ENCODE measurements at places on chromosomes 6 and 20.

DNA sequence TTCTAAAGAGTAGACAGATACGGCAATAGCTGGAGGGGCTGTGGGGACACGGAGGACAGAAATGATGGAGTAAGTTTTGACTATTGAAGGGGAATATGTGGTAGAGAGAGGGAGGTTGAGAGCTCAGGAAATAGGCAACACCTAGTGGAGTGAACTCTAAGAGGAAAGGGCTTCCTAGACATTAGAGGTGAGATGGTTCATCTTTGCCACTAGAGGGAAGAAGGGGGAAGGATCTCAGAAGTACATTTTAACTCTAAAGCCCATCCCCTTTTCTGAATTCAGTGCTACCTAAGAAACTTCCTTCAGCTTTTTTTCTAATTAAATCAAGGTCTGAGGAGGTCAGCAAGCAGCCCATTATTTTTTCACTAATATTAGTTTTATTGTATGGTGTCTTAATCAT lies 689.4 kb upstream of the MAP3K7 start:
- DNase-seq = no peak

- peak; percentile 39 for DNase-seq
Measured at GRCh38 chr20:1472556-1473245, 6.1 kb upstream of the NSFL1C start.

DNA sequence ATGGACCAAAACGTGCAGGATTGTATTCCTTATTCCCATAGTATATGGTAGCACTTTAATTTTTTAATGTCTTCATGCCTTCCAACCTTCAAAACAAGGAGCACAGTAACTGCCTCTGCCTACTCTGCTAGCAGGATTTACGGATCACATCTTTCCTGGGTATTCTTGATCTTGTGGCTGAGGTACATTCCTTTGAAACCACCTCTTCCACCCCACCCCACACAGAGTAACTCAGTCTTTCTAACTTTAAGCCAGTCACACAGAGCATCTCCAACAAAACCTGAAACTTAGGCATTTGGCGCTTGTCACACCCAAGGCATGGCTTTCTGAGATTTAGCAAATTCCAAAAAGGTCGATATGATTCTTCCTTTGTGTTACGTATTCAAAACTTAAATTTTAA lies 2.3 kb upstream of the ID4 start:
- DNase-seq = no peak

DNA sequence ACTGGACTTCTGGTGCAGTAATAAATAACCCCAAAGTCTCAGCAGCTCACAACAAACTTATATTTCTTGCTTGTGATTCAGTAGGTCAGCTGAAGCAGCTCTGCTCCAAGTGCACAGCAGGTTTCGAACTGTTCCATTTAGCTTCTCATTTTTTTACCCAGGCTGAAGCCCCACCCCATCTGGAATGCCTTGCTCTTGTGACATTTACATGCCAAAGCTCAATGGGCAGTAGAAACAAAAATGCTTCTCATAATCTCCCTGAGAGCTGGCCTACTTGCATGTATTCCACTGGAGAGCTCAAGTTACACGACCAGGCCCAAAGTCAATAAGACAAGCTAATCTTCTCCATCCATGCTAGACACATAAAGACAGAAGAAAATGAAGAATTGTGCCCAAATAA lies 165.2 kb downstream of the HAO1 start:
- no peak for DNase-seq

GRCh38 chr20:40571639-40572038 lies 117.4 kb downstream of the MAFB start:
- DNase-seq = no peak

GRCh38 chr6:16939351-16939750 lies 162.5 kb upstream of the STMND1 start:
- DNase-seq = no peak

DNA sequence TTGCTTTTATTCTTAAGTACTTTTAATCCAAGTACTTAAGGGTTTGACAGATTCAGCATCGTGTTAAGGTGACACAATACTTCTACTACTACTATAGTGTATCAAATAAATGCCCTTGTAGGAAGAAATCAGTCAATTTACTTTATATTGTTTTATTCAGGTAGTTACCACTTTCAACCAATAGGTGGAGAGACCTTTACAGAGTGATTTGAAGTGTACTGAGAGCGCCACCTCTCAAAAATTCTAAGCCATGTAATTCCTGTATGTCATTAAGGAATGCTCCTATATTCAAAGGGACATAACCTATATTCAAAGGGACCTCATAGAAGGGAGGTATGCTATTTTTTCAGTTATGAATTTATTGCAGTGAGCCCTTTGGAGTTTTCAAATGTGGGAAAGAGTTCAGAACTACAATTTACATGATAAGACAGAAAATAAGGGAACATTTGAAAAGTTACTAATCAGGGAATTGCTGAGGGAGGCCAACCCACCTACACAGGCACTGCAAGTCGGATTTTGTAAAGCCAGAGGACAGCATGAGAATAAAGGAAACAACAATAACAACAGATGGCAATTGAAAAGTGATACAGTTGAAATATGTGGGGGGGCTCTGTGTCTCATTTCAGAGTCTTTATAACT lies 955.6 kb downstream of the TBC1D32 start:
- no peak for DNase-seq

DNA sequence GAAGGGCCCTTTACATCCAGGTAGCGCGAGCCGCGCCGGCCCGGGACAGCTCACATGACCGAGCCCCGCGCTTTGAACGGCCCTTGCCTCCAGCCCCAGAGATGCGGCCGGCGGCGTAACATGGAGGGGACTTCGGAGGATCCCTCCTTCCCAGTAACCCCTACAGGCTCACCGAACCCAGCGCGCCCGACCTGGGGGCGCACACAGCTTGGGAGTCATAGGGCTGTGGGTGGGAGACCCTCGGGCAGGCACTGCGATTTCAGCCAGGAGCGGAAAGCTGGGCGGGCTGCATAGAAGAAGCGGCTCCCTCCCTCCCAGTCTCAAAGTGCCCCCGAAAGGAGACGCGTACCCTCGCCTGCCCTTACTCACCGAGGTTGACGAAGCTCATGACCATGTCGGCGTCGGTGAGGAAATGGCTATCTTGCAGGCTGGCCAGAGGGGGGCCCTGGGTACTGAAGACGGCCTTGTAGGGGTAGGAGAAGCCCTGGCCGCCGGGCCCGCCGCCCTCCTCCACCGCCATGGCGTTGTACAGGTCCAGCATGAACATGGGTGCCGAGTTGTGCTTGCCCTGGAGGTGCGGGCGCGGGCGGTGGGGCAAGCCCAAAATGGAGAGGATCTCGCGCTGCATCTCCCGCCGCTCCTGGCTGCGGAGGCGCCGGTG lies 975 bp downstream of the BMP7 start:
- no peak for DNase-seq

GRCh38 chr20:48875914-48876240 lies 45.6 kb upstream of the ARFGEF2 start:
- DNase-seq = peak; percentile 18

GRCh38 chr6:76481101-76481500 lies 408.6 kb upstream of the IMPG1 start:
- no peak for DNase-seq

DNA sequence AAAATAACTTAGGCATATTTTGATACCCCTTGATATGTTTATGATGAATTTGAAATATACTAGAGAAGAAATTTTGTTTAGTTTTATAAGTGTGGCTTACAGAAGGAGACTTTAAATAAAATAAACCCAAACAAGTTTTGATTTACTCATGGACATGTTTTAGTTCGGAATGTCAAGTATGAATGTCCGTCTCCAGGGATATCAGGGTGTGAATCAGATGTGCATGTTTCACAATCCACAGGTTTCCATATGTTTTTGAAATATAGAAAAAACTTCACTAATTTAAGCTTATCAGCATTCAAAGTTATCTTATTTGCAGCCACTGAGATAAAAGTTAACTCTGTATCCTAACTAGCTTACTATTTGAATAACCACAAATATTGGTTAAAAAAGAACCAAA lies 51.5 kb downstream of the PLCB1 start:
- DNase-seq = no peak

DNA sequence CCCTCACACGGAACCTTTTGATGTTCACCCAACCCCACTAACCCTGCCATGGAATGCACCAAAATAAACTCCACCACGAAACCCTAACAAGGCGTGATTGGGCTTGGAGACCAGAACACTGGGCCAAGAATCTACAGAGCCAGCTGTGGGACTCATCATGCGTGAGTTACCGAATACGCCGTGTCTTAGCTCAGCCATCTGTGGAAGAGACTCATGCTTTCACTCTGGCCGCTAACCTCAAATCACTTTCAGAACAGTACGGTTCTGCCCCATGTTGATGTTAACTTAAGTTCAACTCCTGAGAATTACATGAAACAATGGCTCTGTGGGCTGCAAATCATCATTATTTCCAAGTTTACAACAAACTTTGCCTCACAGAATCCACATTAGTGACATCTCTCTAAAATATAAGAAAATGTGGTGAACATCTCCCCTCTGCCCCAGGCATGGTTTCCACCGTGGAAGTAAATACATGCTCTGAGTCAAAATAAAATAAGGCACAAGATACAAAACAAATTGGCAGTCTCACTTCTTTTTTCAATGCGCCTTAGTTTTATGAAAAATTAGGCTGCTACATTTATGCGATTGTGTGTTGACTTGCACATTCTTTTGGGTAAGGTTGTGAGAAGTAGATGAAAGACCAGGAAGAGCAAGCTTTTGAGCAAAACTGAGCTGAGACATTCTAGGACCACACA lies 308.9 kb upstream of the EXOC2 start:
- no peak for DNase-seq

GRCh38 chr20:33852626-33853506 lies 41.7 kb downstream of the CHMP4B start:
- DNase-seq = no peak

DNA sequence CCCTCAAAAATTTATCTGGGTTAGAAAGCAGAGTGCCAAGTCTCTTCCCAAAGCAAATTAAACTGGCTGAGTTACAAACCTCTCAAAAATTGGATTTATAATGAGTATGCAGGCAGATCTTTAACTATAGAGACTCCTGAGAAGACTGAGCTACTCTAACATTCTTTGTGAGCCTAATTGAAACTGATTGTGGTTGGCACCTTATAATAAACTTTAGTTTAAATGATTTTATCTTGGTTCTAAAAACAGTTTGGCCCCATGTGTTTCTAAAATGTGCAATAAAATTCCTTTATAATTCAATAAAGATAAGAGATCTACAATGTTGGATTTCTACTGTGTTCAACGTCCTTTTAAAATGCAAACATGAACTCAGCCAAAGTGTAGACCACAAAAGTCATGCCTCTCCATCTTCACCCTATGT lies 480.2 kb upstream of the RNF217 start:
- no peak for DNase-seq

DNA sequence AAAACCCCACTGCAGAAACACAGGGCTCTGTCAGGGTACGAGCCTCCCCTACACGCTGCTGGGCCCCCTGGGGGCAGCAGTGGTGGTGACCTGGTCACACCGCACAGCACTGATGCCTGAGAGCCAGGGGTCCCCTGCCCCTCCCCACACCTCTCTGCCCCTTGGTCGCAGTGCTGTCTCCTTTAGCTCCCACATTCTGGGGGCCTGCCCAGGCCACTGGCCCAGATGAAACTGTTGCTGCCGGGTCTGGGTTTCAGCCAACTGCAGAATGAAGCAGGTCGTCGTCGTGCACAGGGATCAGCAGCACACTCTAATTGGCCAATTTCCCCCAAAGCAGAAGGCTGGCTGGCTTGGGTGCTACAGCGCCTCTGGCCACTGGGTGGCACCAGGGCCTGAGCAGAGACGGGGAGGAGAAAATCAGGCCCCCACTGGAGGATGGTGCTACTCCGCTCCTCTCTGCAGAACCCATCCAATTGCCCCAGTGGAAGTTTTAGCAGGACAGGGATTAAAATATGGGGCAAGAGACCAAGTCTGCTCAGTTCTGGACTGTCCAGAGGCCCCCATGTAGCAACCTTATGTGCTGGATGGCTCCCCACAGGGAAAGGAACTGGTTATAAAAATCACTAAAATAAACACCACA lies 26.1 kb downstream of the DIDO1 start:
- DNase-seq = peak; percentile 84

GRCh38 chr20:62357187-62357667 lies 9.9 kb downstream of the LAMA5 start:
- DNase-seq = no peak

- DNase-seq = no peak
Measured at GRCh38 chr6:80181352-80182081, 75.0 kb downstream of the BCKDHB start.

- DNase-seq = no peak
Measured at GRCh38 chr6:85459224-85459901, 9.5 kb downstream of the NT5E start.

DNA sequence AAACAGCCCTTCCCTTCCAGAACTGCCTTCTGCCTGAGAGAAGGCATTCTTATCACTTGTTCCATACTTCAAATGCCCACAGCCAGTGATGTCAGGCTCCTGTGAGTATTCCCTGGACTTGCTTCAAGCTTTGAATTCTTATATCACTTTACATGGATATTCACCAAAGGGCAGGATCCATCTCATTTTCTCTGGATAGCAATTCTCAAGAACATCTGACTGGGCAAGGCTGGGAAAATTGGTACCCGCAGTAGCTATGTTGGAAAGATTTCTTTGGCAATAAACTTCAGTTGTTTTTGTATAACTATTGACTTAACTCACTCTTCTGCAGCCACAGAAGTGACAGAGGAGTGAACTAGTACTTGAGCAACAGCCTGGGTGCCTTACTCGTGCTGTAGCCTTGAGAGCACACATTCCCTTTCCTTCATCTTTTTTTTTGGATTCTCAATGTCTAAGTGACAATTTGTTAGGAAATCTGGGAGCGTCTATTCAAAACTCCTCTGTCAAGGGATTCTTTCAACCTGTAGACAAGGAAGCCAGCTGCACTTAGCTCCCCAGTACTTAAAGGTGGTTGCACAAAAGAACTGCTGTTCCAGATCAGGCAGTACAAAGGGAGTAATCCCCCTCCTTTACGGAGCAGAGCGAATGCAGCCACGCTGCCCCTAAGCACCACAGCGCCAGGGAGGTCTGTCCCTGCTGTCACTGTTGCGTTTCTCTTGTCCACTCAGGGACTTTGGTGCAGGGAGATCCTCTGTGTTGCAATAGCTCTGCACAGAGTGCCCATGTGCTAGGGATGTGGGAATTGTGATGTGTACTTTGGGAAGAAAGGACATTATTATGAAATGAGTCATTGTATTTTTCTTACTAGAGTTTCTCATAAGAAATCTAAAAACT lies 69.6 kb downstream of the JAG1 start:
- no peak for DNase-seq

DNA sequence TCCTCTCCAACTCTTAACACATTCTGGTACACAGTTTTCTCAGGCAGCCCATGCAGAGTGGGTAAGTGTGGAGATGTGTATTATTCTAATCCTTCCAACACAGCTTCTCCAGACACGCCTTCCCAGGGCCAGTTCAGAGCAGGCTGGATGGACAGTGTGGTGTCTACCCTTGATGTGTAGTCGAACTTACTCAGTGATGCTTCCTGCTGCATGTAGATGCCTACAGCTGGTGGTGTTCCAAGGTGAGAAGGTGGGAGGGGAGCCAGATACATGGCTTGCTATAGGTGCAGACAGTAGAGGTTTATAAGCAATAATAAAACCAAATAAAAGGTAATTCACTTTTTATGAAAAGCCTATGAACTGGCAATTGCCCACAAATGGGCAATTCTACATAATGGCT lies 104.0 kb downstream of the QRSL1 start:
- no peak for DNase-seq

GRCh38 chr6:90274451-90275030 lies 22.1 kb downstream of the BACH2 start:
- DNase-seq = peak; percentile 94
